ENCODE measurements at places on chromosomes 5 and 9. TPM values are rescaled to one million over a fixed set of nuclear protein-coding genes. Genes with fewer than 3 reads are reported as not detected.

DNA sequence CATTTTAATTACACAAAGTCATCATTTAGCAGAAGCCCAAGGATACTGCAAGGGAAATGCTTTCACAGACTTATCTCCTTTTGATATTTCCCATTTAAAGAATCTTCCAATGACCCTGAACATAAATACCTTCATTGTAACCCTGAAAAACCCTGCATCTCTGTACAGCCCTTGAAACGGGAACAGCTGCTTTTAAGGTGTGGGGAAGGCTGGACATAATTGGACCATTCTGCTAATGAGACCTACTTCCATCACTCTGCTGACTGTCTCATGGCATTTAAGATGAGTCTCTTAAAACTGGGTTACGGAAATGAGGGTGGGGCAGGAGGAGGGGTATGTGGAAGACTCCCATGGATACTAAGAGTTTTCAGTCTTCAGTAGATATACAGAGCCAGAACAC, 485.8 kb downstream of the BRINP1 start:
- DNase-seq: no peak

DNA sequence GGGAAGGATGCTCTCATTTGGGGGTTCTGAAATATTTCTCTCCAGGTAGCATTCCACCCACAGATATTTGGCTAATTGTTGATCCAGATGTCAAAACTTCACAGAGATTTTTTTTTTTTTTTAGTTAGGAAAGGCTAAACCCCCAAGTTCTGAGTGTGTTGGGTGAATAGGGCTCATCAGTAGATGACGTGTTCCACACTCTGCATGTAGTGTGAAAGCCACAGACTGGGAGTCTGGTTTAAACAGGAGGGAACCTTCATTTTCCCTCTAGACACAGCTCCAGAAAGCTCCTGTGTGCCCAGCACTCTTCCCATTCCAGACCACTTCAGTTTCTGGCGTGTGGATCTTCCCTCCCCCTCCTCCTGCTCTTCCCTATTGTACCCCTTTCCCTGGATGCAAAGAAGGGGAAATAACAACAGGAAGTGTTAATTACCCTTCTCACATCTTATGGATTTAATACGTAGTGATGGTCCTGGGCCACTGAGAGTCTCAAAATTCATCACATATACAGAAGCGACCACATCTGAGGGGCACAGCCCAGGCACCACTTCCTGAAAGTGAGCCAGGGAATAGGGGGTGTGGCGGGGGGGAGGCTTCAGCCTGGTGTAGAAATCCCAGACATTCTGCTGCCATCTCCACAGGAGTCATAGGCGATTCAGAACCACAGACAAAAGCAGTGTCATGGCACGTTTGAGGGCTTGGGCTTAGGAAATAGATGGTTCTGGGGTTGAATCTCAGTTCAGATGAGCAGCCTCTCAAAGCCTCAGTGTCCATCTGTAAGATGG, 65.1 kb downstream of the DAP start:
- no peak for DNase-seq

GRCh38 chr9:135563039-135563476, 1.5 kb downstream of the PAEP start:
- DNase-seq: no peak

DNA sequence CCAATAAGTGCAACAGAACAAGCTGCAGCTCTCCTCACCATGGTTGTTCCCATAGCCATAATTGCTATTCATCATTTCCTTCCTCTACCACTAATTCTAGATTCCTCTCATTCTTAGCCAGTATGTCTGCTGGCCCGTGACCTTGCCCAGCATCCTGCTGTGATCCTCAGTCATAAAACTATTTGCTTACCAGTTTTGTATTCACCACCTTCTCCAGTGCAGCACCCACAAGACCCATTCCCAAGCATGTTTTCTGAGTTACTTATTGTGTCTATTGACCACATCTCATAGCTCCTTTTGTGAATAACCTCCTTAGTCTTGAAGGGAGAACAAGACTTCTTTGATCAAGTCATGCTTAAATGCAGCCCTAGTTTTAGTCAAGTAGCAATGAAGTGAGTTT, 488.0 kb upstream of the CTNND2 start:
- no peak for DNase-seq

- no peak for DNase-seq
Measured at GRCh38 chr5:98275980-98276379, 497.5 kb upstream of the RGMB start.

GRCh38 chr9:14400658-14400995, 86.7 kb upstream of the NFIB start:
- DNase-seq: no peak

- no peak for DNase-seq
Measured at GRCh38 chr5:87138091-87138805, 129.4 kb upstream of the RASA1 start.

DNA sequence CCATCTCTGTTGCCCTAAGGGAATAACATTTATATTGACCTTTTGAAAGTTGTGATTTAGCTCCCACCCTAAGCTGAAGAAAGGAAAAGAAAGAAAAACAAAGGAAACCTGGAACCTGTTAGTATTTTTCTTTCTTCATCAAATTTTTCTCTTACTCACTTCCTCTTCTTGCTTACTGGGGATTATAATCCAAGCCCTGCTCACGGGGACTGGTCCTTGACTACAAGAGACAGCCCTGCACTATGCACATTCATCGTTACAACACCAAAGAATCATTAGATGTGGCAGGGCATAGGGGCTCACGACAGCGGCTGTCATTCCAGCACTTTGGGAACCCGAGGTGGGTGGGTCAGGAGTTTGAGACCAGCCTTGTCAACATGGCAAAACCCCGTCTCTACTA, 37.8 kb upstream of the LPAR1 start:
- DNase-seq: no peak

DNA sequence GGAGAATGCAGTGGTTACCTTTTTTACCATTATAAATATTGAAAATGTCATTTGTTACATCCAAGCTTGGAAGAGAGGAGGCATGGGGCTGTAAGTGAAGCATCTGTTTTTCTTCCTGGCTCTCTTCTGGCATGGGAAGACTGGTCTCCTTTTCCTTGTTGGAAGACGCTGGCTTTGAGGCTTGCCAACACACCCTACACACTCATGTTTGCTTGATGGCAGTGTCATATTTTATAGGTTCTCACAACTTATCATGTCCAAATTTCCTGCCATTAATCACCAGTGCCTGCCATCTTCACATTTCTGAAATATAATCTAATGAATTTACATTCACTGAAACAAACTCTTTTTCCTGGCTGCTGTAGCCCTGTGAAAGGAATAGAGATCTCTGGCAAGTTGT, 252.9 kb downstream of the MAN2A1 start:
- no peak for DNase-seq

The OBP2A gene
- not detected for total RNA-seq

The NR5A1 gene
- total RNA-seq: 88.4 TPM

The CXXC5 gene
- total RNA-seq: 47.4 TPM

The OTULINL gene
- 12.4 TPM for total RNA-seq

The CRHBP gene
- 5.0 TPM for total RNA-seq

The HRCT1 gene
- 1.3 TPM for total RNA-seq

Measured in prostate gland (tissue), 2 donors.